ENCODE measurements at places on chromosomes 7 and 10.

DNA sequence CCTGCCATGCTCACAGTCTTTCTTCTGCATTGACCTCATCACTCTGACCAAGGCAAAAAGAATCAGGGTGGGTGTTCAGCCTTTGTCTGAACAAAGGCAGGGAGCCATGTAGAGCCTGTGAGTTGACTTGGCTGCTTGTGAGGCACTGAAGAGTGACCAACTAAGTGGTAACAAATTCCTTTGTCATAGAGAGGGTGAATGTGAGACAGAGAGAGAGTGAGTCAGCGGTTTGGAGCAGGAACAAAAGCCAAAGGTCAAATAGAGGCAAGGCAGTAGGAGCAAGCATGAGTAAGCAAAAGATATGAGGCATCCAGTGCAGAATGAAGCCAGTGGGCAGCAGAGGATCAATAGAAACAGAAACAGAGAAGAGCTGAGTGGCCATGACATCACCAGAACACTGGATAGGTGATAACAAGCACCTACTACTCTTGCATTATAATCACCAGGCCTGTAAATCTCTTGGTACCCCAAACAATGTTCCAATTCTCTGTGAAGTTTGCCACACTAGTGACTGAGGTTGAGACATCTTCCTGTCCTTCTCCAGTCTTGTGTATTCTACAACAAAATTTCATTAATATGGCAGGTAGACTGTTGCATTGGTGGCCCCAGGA lies 116.2 kb upstream of the LAMB4 start:
- peak; percentile 13 for DNase-seq

- DNase-seq = no peak
These were observed 180.1 kb downstream of the TCF7L2 start for GRCh38 chr10:113130014-113130641.

DNA sequence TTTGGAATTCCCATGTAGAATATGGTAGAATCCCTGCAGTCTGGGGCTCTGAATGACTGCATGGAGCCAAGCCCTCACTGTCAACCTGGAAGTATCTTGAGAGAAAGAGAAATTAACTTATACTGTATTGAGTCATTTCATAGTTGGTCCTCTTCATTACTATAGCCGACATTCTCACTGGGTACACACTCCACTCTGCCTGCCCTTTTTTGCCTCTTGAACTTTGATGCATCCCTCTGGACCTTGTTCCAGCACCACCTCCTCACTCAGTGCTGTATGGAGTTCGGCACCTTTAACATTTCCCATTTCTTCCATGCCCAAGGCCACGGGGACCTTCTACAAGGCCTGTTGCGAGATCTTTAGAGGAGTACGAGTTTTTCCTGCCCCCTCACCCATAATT lies 4.6 kb upstream of the ARHGAP22 start:
- DNase-seq = no peak

DNA sequence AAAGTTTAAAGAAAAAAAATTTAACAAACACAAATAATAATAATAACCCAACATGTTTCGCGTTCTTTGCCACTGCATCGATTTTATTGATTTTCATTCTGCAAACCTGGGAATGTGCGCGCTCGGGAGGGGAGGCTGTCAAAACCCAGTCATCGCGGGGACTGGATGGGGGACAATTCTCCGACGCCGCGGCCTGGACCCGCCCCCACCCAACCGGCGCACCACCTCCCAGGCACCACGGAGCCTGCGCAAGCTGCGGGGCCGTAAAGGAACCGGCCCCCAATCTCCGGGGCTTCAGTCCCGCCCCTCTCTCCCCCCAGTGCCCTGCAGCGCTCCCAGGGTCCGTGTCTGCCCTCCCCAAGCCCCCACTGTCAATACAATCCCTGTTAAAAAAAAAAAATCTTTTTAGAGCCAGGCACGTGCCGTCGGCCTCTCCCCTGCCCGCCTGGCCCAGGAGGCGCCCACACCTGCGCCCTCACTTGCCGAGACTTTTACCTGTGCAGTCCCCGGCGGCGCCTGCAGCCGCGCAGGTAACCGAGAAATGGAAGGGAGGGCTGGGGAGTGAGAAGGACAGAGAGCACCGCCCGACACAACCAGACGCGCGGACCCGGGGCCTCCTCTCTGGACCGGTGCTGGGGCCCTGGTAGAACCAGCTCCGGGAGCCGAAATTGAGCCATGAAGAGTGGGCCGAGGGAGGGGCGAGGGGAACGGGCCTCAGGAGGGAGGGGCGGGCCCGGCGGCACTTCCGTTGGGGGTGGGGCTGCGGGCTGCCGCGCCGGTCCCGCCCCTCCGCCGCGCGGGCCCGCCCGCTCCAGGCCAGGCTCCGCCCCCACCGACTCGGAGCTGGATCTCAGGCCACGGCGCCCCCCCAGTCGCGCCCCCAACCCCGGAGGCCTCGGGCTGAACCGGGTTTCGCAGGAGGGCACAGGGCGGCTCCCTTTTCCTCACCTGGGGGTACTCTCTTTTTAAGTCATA lies 7.6 kb upstream of the ZNF503 start:
- DNase-seq = peak; percentile 82

DNA sequence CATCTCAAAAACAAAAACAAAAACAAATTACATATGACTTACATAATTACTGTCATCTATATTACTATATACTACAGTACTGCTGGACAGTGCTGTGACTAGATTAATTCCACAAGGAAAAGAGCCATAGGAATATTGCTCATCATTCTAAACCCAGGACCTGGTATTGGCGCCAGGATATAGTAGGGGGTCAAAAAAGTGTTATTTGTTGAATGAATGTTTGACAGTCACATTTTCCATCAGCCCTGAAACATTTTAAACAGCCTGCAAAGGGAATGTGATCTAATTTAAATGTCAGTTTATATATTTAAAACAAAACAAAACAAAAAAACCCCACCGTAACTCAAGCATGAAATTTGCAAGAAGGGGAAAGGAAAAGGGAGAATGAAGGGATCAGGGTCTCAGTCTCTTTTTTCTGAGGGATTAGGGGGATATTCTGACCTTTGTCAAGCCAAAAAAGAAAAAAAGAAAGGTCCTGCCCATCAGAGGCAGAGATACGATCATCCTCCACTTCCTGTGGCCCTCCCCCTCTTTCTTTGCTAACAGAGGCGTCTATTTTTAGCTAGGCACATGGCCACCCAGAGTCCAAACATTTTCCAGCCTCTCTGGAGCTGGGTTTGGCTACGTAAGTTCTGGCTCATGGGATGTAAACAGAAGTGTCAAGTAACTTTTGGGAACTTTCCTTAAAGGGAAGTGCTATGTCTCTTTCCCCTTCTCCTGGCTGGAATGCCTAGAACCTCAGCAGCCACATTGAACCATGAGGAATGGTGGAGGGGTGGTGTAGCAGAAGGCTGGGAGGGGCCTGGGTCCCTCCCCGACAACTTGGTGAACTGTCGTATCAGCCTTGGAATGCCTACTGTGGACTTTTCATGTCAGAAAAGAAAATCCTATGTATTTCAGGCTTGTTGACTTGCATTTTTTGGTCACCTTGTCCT lies 44.6 kb upstream of the DLG5 start:
- peak; percentile 48 for DNase-seq

- DNase-seq = no peak
These were observed 18.7 kb downstream of the ZNF786 start for GRCh38 chr7:149071641-149072437.

- DNase-seq = no peak
These were observed 184.9 kb upstream of the MKI67 start for GRCh38 chr10:128310971-128311658.

GRCh38 chr10:102799691-102800471 lies 37.3 kb downstream of the CYP17A1 start:
- DNase-seq = no peak

- no peak for DNase-seq
These were observed 232.9 kb downstream of the FOXP2 start for GRCh38 chr7:114647518-114647917.

DNA sequence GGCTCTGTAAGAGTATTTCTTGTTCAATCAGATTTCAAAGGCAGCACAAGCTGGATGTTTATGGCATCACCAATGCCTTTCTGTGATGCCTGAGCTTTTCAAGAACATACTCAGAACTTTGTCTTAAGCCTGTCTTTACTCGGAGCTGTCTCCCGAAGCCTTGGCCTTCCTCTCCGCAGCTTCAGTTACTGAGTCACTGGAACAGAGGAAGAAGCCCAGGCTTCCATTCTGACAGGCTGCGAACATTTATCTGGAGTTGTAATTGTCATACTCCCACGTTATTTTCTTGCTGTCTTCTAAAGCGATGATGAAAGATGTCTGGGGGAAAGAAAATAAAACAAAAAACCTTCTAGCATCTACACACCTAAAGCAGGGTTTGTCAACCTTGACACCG lies 43.9 kb downstream of the GRK5 start:
- DNase-seq = no peak
